ENCODE measurements at places on chromosomes 5 and 9.

GRCh38 chr9:30382271-30382670, 2002.2 kb upstream of the ACO1 start:
- no peak for DNase-seq

- DNase-seq, result no peak
Measured at GRCh38 chr9:106653213-106653612, 209.8 kb upstream of the ZNF462 start.

GRCh38 chr5:83721953-83722901, 1.6 kb upstream of the HAPLN1 start:
- DNase-seq, result no peak

DNA sequence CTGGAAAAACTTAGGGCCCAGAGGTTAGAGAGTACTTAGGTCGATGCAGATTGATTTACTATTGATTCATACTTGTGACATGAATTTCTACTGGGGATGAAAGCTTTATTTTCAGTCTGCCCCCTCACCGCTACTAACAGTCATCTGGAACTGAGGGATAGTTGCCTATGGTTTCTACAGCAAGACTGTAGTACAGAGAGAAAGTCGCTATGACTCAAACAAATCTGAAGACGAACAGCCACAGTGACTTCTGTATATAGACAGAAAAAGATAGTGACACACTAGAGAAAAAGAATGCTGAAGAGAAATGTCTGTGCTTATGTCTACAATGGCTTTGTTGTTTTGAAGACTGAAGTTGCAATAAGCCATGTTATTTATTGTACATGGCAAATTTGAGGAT, 17.3 kb downstream of the OR13D1 start:
- no peak for DNase-seq

GRCh38 chr5:151058891-151059489, 21.8 kb downstream of the TNIP1 start:
- DNase-seq, result no peak

DNA sequence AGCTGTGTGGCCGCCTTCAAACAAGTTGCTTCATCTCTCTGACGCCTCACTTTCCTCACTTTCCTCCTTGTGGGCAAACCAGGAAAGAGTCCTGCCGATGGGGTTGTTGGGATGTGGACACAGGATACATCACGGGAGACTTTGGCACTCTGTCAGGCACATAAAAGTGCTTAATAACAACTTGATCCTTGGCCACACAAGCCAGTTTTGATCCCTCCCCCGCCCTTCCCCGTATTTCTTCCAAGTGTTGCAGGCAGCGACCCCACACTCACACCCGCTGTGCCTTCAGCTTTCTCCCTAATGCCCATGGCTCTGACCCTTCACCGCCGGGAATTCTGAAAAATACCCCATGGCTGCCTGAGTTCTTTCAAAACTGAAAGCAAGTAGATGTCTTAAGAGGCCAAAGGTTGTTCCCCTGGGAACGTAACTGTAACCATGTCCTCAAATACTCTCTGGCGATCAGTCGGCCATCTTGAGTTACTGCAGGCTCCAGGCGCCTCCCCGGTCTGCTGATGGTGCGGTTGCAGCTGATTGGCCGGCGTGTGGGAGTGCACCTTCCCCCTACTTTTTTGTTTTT, 59.8 kb downstream of the ARHGEF37 start:
- DNase-seq, result no peak

- DNase-seq, result no peak
Measured at GRCh38 chr5:32523625-32524024, 61.7 kb upstream of the SUB1 start.

DNA sequence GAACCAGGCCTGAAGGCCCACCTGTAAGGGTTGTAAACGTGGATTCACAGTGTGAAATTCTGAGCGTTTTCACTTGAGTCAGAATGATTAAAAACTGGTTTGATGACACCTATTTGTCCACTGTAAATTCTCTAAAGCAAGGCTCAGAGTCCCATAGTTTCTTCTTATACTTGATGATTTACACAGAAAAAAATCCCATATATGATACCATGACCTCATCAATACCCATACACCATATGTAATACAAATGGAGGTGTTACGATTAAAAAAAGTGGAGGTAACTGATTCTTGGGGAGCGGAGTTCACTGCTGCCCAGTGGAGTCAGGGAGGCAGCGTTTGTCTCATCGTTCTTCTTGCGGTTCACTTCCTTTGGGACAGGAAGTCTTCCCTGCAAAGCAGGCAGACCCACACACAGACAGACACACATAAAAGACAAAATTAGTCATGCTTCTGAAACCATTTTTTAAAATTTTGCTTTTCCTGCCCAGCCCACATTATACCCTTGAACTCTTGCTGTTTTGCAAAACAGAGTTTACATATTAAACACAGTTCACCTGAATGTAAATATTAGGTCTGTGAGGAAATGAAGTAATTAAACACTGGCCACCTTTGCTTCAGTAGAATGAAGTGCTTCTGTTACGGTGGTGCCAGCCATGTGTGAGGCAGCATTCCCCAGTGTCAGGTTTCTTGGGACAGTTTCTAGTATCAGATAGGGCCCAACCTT, 26.2 kb downstream of the NREP start:
- DNase-seq, result no peak

- DNase-seq, result no peak
Measured at GRCh38 chr5:65861830-65862241, 64.5 kb upstream of the ERBIN start.

- no peak for DNase-seq
Measured at GRCh38 chr5:156798201-156798600, 51.9 kb upstream of the PPP1R2B start.

- DNase-seq, result no peak
Measured at GRCh38 chr5:2223303-2223702, 340.6 kb upstream of the IRX4 start.

DNA sequence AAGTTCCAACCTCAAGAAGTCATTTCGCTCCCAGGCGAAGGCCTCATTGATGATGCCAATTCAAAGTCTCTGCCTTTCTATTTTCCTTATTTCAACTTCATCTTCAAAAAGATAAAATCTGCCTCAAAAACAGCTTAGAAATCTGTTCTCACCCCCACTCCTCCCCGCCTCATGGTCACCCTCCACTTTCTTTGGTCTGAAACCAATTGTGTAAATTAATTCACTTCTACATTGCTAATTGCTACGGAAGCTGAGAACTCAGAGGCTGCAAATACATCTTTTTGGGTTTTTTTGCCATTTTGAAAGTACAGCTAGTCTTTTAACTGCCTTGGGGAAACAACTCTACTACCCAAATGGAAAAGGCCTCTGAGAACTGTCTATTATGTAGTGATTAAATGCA, 350.0 kb upstream of the SLC24A2 start:
- DNase-seq, result no peak

DNA sequence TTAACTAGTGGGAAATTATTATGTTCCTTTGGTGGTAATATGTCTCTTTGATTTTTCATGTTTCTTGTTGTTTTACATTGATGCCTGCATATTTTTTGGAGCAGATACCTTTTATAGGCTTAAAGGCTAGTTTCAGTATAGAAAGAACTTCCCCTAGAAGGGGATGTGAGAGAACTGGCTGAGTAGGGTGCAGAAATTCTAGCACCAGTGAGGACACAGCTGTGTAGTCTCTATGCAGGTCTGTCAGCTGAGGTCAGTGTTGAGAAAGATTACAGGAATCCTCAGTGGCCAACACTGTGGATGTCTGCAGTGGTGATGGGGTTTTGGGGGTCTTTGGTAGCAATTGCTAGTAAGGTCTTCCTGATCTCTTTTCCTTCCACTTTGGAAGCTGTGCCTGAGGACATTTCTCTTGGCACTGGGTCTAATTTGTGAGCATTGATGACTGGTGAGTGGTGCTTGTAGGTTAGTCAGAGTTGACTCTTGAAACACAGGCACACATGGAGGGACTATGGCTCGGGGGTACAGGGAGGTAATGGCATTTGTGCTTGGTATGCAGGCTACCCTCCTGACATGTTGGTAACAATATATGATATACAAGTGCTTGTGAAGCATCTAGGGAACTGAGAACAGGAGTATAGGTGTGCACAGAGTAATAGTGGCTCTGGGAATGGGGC, 221.4 kb downstream of the SPATA31D1 start:
- no peak for DNase-seq

GRCh38 chr5:144189800-144190429, 19.2 kb downstream of the KCTD16 start:
- no peak for DNase-seq
